ENCODE measurements at places on chromosomes 1 and 21.

DNA sequence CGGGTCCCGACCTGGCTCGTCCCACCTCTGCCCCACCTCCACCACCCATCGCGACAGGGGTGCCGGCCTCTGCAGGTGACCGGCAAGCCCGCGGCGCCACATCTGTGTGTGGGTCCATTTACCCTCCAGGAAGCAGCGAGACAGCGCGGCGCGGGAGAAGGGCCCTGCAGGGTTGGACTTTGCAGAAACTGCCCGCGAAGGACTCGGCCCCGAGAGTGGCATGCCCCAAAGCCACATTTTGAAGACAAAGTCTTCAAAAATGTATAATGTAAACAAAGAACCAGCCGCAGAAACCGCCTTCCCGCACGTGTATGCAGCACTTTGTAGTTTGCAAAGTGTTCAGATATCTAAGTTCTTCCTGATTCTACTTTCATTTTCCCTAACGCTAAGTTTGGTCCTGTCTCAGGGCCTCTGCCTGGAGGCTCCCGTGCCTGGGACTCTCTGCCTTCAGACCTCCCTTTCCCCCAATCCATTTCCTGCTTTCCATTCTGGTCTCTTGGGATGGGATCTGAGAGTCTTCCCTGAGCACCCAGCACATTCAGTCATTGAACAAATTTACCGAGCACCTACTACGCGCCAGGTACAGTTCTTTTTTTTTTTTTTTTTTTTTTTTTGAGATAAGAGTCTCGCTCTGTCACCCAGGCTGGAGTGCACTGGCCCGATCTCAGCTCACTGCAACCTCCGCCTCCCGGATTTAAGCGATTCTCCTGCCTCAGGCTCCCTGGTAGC, 524 bp upstream of the TMCO4 start:
- DNase-seq = peak; percentile 59

DNA sequence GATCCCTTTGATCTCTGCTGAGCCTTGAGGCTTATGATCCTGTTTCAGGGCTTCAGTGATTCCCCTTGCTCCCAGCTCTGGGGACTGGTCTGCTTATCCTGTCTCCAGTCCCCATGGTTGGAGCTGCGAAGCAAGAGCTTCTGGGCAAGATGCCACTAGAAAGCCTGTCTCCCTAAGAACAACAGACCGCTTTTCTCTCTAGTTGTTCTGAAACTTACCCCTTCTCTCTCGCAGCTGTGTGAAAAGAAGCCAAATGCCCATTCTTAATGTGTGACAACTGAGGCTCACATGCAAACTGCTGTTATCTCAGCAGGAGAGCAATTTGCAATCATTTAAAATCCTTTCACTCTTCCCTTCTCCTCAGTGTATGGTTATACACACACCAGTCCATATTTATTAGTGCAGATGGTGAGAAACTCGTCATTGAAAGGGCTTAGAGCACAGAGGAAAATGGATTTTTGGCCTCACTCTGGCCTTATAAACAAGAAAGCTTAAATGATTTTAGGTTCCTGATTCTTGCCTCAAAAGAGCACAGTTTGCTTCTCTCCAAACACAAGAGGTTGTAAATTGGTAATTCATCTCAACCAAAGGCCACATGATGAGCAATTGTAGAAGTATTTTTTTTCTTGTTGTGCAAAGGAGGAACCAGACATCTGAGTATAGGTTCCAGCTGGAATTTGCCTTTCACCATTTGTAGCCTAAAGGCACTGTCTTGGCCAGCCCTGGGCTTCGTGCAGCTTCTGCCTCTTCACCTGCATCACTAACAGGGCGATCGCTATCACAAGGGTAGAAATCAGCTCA, 179.2 kb upstream of the LMO4 start:
- DNase-seq = peak; percentile 52

GRCh38 chr1:103197216-103197615, 88.9 kb upstream of the COL11A1 start:
- no peak for DNase-seq

DNA sequence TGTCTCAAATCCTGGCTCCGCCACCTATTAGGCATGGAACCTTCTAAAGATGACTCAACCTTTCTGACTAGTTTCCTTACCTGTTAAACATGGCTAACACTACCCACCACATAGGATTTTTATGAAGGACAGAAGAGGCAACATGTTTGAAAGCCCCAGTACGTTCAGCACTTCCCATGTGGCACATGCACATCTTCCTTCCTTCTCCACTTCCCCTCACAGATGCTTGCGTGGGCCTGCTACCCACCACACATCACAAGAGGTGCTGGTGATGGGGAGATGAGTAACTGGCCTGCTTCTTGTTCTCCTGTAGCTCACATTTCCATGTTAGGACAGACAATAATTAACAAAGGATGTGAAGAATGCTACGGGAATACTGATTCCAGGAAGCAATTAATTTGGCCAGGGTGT, 7.1 kb downstream of the ZBTB21 start:
- DNase-seq = no peak

- no peak for DNase-seq
Measured at GRCh38 chr1:239413916-239414315, 27.5 kb downstream of the CHRM3 start.

GRCh38 chr21:38944903-38945302, 139.2 kb downstream of the ETS2 start:
- no peak for DNase-seq

DNA sequence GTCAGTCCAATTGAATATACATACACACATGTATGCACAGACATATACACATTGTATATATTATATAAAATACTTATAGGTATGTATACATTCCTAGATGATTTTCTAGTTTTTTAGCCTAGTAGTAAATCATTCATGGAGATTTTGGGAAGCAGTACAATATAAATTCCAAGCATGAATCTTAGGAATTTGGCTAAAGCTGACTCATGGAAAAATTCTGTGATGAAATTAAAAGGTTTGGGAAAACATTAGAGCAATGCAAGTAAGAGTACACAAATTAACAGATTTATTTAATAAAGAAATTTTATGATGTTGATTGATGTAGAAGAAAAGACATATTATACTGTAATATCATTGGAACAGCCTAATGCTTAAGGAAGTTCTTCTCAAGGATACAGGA, 43.7 kb upstream of the PTGFR start:
- no peak for DNase-seq

DNA sequence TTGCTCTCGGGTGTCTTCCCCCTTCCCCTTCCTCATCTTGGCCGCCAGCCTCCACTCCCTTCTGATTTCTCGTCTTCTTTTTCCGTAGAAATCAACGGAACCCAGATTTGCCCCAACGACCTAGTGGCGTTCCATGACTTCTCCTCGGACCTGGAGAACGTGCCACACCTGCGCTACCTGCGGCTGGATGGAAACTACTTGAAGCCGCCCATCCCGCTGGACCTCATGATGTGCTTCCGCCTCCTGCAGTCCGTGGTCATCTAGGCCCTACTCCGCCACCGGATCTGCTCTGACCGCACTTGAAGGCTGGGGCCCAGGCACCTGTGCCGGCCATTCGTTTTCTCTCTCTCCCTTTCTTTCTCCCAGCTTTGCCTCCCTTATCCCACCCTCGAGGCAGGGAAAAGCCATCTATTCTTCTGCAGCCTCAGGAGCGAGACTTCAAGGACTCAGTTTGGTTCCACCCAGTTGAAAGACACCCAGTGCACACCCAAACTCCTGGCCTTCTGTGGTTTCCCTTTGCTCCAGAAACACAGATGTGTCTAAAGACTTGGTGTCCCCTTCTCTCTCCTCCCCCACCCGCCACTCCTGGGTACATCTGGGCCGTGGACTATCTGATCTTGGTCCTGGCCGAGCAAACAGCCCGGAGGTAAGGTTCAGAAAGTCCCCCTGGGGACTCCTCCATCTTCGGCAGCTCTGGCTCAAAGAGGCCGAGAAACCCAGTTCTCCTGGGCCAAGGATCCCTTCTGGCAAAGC, 7.2 kb upstream of the OPTC start:
- no peak for DNase-seq

DNA sequence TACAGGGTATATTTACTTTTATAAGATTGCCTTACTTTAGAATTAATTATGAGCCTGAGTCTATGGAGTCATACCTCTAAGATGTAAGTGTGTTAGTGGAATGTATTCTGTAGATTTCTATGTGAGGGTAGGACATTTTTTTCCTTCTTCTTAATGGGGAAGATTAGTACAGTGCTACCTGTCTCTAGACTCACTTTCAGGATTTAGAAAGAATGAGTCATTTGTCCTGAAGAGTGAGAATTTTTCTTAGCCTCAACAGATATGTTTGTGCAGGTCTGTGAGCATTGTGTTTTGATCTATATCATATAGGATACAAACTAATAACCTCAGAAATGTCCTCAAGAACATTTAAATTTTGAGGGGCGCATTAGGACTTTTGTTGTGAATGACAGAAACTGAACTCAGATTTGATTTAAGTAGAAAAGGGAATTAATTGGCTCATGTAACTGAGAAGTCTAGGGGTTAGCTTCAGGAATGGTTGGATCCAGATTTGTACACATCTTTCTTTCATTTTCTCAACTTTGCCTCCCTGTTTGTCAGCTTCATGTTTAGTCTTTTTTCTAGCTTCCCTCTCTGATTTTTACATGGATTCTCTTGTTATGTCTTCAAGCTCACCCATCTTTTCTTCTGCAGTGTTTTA, 45.3 kb downstream of the TTC3 start:
- no peak for DNase-seq

- peak; percentile 92 for DNase-seq
Measured at GRCh38 chr1:195591917-195592672, 1016.1 kb downstream of the KCNT2 start.

- DNase-seq = peak; percentile 40
Measured at GRCh38 chr1:223776075-223776814, 63.9 kb downstream of the CAPN2 start.

GRCh38 chr1:84675106-84675505, 15.2 kb downstream of the SSX2IP start:
- DNase-seq = no peak

DNA sequence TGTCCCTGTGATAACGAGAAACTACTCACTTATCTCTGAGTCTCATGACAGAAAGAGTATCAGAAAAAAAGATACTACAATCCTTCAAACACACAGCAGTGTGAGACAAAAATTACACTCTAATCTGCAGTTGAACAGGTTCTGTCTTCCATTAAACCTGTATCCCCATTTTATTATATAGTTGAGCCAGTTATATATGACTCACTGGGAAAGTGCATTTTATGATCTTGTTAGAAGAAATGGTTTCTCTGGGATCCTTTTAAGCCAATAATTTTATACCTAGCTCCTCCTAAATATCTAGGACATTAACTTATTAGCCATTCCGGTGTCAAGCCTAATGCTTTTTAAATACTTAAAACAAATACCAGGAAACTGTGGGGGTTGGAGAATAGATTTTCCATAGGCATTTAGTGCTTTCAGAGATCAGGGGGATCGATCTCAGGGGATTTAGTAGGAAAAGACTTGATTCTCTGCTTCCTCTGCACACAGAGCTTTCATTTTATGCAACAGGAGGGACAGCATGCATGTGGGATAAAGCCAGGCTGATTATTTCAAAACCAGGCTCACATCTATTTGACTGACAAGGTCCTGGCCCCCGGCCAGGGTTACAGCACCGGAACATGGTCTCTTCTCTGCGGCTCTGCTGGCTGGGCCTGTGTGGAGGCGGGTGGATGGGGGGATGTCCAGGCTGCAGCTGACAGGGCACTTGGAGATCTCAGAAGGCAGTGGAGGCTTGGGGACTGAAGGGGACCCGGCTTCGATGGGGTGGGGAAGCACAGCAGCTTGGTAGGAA, 310.6 kb downstream of the DISC1 start:
- no peak for DNase-seq

GRCh38 chr1:60969971-60970509, 112.3 kb upstream of the NFIA start:
- no peak for DNase-seq

GRCh38 chr1:21129407-21129806, 47.3 kb downstream of the EIF4G3 start:
- no peak for DNase-seq

GRCh38 chr21:31297806-31298205, 46.3 kb downstream of the TIAM1 start:
- DNase-seq = no peak

GRCh38 chr1:34693081-34693480, 61.8 kb upstream of the GJB5 start:
- no peak for DNase-seq

Data from HFF-Myc (cell line).